ENCODE measurements at places on chromosomes 1 and 21.
A peak's percentile ranks its signal among the peaks of the same experiment; 100 is the strongest.

- no peak for DNase-seq
Observed at GRCh38 chr1:216896146-216896545, 172.9 kb upstream of the ESRRG start.

DNA sequence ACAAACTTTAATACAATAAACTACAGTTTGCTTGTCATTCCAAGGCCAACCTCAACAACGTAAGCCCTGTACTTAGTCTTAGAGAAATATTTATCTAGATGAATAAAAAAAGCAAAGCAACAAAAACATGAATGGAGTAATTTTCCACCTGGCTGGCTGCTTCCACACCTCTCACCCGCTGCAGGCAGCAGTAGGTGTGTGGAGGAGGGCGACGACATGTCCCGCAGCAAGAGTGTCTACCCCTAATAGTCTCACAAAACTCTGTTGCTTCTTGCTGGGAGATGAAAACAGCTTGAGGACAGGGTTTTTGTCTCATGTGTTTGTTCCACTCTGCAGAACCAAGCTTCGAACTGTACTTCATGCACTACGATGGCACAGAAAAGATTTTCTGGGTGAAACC lies 48.8 kb upstream of the IGSF5 start:
- DNase-seq = no peak

- DNase-seq = no peak
Observed at GRCh38 chr1:190168116-190168892, 309.4 kb downstream of the BRINP3 start.

DNA sequence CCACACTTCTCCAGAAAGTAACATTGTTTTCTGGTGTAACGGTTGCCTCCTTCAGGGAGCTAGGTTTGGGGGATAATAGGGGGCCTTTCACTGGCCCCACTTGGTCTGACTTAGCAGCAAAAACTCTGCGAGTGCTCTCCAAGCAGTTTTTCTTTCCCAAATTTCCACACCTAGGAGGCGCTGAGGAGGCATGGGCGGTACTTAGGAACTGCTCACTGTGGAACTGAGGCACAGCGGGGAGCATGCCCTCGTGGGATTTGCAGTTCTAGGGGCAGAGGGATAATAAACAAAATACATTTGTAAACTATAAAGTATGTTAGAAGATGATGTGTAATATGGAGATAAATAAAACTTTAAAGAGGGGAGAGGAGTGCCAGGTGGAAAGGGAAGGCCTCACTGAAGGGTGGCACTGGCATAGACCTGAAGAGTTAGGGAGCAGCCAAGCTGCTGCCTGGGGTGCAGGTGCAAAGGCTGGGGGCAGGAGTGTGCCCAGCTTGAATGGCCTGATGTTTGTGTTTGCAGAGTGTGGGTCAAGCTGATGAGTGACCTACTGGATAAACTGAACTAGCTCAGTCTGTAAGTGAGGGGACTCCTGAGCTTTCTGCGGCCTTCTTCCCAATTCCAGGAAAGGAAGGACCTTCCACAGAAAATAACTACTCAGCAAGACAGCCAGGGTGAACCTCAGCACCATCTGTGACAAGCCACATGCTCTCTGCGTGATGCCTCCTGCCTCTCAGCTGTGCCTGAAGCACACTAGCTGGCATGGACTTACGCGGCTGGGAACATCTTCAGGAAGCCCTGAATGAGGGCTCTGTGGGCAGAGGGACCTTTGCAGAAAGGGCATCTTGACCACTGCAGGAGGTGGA lies 1.9 kb downstream of the EPHX1 start:
- peak; percentile 69 for DNase-seq

GRCh38 chr1:205350124-205350523 lies 6.6 kb downstream of the KLHDC8A start:
- DNase-seq = no peak

DNA sequence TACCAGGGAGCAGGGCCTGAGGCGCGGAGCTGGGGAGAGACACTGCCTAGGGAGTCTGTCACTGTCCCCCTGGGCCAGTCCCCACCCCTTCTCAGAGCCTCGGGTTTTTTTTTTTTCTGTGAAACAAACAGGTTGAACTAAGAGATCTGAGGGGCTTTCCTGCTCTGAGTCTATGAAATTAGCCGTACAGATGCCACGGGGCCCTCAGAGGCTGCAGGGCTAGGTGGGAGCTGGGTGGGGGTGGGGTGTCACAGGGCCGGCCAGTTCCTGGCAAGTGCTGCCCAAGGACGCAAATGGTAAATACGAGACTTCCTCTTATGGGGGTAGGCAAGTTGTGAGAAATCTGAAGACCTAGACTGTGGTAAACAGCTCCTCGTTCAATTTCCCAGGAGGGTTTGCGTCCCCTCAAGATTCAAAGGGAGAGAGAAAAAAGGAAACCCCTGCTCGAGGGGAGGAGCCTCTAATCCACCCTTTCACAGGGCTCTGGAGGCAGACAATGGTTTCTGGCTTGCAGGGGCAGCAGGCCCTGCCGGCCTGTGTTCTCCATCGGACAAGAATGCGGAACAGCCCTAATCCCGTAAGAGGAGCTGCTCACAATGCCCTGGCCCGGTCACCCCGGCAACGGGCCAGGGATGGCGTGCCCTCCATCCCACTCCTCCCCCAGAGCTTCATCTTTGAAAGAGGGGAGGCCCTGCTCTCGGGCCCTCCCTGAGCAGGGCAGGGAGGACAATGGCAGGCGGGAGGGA lies 7.8 kb downstream of the NUAK2 start:
- peak; percentile 72 for DNase-seq

DNA sequence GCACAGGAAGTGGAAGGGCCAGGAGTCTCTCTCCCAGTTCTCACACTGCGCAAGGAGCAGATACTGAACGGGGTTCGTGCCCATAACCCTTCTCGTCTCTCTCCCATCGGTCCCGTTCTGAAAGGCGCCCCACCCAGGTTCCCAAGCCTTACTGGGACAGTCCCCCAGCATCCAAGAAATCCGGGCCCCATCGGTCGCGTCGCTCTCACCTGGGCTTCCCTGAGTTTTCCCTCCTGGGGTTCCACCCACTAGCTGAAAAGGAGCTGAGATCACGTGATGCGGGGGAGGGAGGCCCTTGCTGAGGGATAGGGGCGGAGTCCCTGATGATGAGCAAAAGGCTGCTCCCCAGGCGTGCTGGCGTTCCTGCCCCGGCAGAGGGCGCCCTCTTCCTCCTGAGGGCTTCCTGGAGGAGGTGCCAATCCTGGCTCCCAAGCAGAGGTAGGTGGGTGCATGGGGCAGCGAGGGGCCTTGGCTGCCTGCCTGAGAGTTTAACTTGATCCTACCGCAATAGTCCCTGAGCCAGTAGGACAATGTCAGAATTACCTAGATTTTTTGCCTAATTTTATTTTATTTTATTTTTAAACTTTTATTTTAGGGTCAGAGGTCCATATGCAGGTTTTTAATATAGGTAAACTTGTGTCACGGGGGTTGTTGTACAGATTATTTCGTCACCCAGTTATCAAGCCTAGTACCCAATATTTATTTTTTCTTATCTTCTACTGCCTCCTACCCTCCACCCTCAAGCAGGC lies at the start of gene SPOCD1:
Gene SPOCD1, minus strand, starts transcription at position 271 of the 749 bp plus-strand sequence. CDS start 689 bp downstream, outside the sequence.
- peak; percentile 79 for DNase-seq

GRCh38 chr1:26690576-26691031 lies 5.2 kb upstream of the ARID1A start:
- no peak for DNase-seq

- no peak for DNase-seq
Observed at GRCh38 chr1:171344473-171344820, 30.5 kb downstream of the FMO4 start.

- DNase-seq = no peak
Observed at GRCh38 chr1:100604372-100604771, 66.4 kb downstream of the GPR88 start.

GRCh38 chr1:57195436-57195941 lies 228.4 kb downstream of the DAB1 start:
- no peak for DNase-seq

DNA sequence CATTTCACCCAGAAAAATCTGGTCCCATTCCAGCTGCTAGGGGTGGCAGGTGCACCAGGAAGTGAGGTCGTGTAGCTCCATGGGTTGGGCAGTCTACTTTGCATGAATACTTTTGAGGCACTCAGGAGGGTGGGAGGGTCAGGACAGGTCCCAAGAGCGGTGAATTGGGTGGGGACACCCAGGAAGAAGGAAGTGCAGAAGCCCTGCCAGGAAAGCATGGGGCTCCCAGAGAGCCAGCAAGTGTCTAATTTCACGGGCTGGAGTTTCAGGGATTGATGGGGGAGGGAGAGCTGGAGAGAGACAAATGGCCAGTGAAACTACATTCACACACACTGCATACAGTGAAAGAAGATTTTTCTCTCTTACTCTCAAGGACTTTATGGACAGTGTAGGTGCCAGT lies 137.8 kb downstream of the GALNT2 start:
- DNase-seq = no peak

DNA sequence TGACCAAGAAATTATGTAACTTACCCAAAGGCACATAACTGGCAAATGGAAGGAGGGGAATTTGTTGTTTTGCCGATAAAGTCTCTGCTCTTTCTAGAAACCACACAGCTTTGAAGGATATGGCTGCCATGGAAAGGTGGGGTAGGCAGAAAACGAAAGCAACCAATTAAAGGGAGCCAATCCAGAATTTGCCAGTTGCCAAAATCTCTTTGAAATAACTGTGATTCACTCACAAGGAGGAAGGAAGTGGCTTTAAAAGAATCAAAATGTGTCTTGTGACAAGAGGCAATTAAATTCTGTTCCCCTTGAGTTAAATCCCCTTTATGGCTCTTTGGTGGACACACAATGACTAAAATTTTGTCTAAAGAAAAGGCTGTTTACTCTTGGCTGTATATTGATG lies 61.2 kb upstream of the CCDC190 start:
- DNase-seq = no peak

DNA sequence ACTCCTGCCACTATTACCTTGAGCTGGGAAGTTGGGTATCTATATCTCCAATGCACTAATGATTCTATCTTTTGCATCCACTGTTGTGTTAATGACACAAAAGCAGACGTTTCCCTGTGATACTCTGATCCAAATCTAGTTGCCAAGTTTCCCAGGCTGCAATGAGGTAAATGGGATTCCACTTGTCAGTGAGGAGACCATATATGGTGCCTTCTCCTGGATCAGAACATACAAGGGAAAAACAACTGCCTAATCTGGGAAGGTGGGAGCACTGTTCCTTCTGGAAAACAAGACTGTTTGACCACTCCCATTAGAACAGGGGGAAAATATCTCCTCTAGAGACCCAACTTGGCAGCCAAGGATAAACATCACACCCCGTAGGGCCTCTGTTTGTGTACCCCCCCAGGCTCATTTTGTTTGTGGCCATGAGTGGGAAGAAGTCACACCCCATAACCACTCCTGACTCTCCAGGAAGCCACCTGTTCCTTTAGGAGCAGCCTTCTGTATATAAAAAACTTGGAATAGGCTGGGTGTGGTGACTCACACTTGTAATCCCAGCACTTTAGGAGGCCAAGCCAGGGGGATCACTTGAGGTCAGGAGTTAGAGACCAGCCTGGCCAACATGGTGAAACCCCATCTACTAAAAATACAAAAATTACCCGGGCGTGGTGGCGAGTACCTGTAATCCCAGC lies 28.5 kb upstream of the SLC6A9 start:
- DNase-seq = no peak
